Stimulated activated CD8-positive, alpha-beta memory T cell treated with anti-CD3 and anti-CD28 coated beads, Interleukin-15, amount 100 ng/mL, for 48 hours (primary cell): ENCODE measurements at places on chromosomes 12 and 14.

- no peak for DNase-seq
Observed at GRCh38 chr14:55381040-55381439, 30.6 kb downstream of the ATG14 start.

DNA sequence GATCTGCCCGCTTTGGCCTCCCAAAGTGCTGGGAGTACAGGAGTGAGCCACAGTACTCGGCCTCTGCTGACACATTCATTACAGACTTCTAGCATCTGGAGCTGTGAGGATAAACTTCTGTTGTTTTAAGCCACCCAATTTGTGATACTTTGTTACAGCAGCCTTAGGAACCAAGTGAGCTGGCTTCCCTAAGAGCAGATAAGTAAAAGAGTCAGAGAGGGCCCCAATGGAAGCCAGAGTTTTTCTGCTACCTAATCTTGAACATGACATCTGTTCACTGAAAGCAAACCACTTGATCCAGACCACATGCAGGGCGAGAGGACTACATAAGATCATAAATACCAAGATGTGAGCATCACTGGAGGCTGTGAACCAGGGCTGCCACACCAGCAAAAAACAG, 3.7 kb upstream of the MAPKAPK5 start:
- no peak for DNase-seq

DNA sequence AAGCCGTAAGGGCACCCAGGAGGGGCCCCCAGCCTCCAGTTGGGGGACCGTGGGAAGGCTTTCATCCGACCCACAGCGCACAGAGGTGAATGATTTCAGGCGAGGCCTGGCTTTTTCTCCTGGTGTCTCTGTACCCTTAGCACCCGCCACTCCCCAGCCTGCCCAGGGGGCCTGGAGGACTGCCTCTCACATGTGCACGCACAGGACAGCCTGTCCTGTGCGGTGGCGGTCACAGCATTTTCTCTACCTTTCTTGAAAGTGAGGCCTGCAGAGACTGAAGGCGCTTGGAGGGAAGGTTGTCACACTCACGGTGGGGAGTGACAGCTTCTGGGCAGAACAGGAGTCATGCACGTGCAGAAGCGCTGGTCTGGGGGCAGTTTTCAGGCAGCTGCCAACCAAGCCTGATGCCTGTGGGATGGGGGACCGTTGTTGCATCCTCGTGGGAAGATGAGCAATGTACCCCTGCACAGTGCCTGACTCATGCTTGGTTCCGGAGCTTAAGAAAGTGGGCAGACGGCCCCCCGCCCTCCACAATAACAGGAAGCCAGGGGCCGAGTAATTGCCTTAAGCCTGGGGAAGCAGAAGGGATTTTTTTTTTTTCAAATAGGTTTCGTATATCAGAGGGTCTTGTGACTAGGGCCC, 148.1 kb downstream of the TSPAN9 start:
- DNase-seq, result no peak

DNA sequence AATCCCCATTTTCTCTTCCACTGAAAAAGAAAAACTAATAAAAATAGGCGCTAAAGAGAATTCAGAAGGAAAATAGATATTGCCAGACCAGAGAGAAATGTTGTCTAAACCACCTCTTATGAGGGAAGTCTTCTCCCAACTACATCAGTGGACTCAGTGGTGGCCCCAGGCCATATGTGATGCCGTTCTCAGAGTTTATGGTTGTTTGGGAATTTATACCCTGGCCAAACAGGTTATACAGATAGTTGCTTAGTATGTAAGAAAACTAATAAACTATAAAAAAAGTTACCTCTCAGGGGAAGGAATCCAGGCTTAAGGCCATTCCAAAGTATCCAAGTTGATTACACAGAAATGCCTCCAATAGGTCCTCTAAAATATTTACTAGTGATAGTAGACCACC, 103.4 kb upstream of the RBM19 start:
- DNase-seq, result no peak

- DNase-seq, result no peak
Observed at GRCh38 chr12:70854881-70855568, 65.5 kb downstream of the PTPRR start.

DNA sequence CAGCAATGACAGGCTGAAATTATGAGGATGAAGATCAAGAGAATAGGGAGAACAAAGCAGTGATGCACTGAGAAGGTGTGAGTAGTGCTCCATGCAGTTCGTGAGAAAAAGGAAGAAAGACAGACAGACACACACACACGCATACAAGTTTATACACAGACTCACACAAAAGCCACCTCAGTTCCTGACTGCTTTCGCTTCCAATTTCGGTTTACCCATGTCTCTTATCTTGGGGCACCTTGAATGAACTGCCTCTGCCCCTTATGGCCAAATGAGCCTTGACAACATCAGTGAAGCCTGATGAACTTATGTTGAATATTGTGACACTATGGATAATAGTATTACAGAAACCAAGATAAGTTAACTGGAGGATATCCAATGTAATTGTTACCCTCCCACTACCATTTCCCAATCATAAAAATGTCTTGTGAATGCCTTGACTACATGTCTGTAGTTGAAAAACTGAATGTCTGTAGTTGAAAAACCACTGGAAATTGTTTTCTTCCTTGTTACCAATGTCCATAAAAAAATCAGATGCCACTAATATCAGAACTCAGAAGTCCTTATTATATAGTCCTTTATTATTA, 380.4 kb upstream of the DDHD1 start:
- DNase-seq, result no peak

DNA sequence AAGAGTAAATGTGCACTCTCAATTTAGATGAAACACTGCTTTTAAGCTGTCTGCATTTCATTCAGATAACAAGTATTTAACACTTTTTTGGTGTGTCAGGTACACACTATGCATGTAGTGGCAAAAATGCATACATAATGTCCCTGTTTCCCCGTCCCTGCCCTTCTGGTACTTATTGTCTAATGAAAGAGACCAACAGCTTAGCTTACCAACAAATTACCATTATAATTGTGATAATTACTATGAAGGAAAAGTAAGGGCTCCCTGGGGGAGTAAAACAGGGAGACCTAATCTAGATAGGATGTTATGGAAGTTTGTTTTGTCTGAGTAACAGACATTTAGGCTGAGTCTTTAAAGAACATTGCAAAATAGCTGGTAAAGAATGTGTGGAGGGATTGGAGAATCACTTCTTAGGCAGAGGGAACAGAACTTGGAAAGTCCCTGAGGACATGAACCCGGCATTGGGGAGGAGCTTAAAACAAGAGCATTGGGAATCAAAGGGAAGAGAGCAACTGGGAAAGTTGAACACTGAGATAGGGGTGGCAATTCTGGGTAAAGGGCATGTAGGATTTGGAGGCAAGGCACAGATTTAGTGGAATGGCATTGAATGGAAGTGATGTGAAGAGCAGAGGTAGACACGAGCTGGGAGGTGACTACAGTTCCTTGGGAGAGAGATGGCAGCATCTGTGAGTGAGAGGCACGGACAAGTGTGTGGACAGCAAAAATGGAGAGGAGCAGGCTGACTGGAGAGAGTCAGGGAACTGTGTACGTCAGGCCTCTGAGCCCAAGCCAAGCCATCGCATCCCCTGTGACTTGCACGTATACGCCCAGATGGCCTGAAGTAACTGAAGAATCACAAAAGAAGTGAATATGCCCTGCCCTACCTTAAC, 181.6 kb downstream of the GRIP1 start:
- no peak for DNase-seq

DNA sequence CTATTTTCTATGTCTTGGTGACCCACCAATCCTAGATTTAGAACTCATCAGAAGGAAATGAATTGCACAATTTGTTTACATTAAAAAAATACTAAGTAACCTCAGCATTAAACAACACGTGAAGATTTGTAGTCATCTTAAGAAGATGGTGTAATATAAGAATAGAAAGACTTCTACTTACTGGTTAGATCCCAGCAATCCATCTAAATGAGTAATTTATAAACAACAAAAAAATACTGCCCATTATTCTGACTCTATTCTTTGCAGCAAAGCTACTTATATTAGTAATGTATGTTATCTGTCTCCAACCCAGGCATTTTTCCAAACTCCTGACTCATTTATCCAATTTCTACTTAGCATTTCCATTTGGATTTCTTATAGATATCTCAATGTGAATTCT, 67.8 kb downstream of the CD163L1 start:
- no peak for DNase-seq

DNA sequence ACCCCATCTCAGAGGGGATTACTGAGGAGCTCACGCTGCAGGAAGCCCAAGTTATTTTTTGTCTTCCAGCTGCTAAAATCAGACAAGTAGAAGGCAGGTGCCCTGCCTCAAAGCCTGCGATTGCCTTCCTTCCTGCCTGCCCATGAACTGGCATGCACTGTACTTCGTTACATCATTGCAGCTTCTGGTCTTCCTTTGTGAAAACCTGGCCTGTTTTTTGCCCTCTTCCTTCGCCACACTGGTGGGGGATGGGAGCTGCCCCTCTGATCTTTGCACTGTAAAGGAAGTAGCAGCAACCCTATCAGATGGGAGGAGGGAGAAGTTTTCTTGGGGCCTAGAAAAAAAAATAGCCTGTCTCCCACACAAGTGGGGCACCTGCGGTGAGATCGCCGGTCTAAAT, 1098.7 kb downstream of the BCL11B start:
- no peak for DNase-seq
